Spleen (tissue), 13 donors: ENCODE measurements at places on chromosomes 1 and 21. TPM values are rescaled to one million over a fixed set of nuclear protein-coding genes. Genes with fewer than 3 reads are reported as not detected.

The LCE6A gene
- total RNA-seq, result not detected

The SELP gene
- 3.1 TPM for total RNA-seq

The C1QA gene
- 890 TPM for total RNA-seq

The TFF3 gene
- 38.1 TPM for total RNA-seq

The SLAMF9 gene
- total RNA-seq, result 0.67 TPM

The LENEP gene
- not detected for total RNA-seq

The MCOLN2 gene
- total RNA-seq, result 13.1 TPM

The ATP6V1G3 gene
- not detected for total RNA-seq

The ZSCAN20 gene
- total RNA-seq, result 4.5 TPM

The VHLL gene
- not detected for total RNA-seq

The POU3F1 gene
- total RNA-seq, result not detected

The AGT gene
- not detected for total RNA-seq

The ARMH1 gene
- total RNA-seq, result 12.2 TPM

The CFHR4 gene
- not detected for total RNA-seq

- DNase-seq, result peak; percentile 22
These were observed 47.0 kb downstream of the IGSF21 start for GRCh38 chr1:18154430-18155194.

DNA sequence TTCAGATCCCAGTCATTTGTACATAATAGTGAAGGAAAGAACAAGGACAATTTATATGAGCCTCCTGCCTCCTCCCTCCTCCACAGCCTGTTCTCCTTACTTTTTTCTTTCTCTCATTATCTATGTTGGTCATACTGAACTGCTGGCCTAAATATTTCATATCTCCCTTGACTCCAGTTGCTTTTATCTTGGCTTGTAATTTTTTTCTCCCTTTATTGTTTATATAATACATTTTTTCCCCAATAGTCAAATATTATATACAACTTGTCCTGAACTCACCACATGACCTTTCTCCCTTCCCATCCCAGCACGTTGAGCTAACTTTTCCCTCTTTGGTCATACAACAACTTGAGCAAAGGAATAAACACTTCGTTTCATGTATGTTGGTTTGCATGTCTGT is 752.1 kb downstream of the LTN1 start:
- no peak for DNase-seq

GRCh38 chr1:10065344-10065685 is 32.6 kb downstream of the UBE4B start:
- no peak for DNase-seq

DNA sequence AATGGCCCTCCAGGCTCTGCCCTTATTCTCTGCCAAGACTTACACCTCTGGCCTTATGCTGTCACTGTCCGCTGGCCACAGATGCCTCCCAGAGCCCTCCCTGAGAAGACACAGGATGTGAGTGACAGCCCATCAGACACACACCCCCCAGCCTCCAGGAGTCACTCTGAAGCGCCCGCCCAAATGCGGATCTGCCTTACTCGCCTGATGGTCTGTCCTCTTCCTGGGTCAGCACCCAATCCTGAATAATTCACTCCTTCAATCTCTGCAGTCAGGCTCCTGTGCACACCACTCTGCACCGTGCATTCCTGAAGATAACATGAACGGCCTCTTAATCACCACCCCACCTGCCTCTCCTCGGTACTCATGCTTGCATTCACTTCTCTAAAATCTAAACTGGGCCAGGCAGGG is 14.7 kb downstream of the CLSTN1 start:
- DNase-seq, result no peak

- no peak for DNase-seq
These were observed 21.6 kb upstream of the RCOR3 start for GRCh38 chr1:211237579-211237978.

DNA sequence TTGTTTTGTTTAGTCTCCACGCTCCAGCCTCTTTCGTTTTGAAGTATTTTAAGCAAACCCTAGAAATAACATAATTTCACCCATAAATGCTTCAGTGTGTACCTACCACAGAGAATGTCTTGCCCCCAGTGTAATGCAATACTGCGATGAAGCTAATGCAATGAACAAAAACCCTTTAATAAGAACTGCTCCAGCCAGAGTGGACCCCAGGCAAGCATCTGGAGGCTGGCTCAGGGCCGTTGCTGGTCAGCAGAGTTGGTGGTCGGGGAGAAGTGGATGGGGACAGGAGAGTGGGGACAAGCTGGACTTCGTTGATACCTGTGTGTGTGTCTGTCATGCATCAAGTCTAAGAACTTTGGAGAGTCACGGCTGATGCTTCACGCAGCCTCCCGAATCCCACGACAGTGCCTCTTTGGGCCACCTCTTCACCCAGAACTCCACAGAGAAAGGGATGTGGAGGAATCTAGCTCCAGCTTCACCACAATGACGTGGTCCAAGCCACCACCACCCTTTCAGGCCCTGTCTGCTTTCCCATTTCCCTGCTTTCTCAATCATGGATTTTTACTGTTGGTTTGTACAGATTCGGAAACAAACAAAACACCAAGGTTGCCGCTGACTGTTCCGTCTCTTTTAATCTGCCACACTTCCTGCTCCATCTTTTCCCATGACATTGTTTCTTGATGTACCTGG is 108.6 kb upstream of the ERRFI1 start:
- DNase-seq, result no peak
